ENCODE measurements at places on chromosomes 12 and 14.
A peak's percentile ranks its signal among the peaks of the same experiment; 100 is the strongest.

- DNase-seq, result no peak
These were observed 19.2 kb upstream of the MAP1LC3B2 start for GRCh38 chr12:116539905-116540482.

DNA sequence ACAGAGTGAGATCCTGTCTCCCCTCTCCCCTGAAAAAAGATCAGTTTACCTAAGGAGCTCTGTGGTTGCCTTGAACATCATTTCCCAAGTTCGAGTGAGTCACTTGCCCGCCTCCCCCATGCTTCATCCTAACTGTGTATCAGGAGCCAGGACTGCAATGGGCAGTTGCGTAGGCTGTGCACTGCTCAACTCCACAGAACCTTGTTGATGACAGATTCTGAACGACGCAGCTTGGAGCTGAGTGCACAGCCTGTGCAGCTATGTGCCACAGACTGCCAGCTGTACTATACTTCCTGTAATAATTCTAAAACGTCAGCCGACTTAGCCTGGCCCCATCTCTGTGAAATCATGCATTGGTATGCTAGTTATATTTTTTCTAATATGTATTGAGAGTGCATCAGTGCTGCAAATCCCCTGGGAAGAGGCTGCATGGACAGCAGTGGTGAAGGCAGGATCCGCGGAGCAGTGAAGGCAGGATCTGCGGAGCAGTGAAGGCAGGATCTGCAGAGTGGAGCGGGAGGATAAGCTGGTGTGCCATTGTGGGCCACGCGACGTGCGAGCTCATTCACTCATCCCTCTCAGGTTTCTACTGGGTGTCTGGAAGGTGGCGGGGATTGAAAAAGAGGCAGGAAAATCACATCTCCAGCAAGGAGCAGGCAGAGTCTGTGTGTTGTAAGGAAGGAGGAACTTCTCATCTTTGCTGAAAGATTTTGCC lies 80.8 kb downstream of the GALNT9 start:
- peak; percentile 6 for DNase-seq

- no peak for DNase-seq
These were observed 252.9 kb downstream of the DPY19L2 start for GRCh38 chr12:63415357-63415756.

GRCh38 chr12:118714051-118714460 lies 267.3 kb upstream of the SRRM4 start:
- peak; percentile 55 for DNase-seq

DNA sequence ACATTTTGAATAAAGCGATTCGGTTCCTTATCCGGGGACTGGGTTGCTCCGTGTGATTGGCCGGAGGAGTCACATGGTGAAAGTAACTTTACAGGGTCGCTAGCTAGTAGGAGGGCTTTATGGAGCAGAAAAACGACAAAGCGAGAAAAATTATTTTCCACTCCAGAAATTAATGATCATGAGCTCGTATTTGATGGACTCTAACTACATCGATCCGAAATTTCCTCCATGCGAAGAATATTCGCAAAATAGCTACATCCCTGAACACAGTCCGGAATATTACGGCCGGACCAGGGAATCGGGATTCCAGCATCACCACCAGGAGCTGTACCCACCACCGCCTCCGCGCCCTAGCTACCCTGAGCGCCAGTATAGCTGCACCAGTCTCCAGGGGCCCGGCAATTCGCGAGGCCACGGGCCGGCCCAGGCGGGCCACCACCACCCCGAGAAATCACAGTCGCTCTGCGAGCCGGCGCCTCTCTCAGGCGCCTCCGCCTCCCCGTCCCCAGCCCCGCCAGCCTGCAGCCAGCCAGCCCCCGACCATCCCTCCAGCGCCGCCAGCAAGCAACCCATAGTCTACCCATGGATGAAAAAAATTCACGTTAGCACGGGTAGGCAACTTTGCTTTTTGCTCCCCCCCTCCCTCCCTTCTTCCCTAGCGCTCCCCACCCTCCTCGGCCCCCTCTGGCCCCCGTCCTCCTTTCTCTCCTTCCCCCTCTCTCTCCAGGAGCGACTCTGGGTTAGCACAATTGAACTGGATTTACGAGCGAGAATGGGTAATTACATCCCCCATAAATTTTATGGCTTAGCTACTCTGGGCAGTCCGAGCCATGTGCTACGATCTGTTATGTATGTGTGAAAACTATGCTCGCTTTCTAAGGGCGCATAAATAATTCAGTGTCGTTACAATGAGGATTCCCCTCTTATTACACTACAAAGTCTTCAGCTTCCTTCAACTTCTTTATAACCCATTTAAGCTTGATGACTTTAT lies at the start of gene HOXC4:
HOXC4 (plus strand) TSS at position 85 of the 991 bp plus-strand sequence; CDS start at position 173, 88 bp downstream.
- DNase-seq, result no peak

DNA sequence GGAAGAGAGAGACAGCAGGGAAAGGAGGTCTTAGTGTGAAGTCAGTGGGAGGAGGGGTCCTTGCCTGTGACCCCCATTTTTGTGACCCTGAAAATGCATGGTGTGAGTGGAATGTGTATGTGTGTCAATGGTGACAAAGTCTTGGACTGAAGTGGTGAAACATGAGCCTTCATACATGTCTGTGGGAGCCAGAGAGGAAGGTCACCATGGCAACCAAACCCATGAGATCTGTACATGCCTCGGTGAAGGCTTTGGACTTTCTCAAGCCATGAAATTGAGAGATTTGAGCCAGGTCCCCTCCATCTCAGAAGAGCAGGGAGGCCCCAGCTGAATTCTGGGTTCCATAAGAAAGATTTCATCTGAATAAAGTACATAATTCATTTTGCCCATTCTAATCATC lies 108.7 kb downstream of the TTC8 start:
- no peak for DNase-seq

DNA sequence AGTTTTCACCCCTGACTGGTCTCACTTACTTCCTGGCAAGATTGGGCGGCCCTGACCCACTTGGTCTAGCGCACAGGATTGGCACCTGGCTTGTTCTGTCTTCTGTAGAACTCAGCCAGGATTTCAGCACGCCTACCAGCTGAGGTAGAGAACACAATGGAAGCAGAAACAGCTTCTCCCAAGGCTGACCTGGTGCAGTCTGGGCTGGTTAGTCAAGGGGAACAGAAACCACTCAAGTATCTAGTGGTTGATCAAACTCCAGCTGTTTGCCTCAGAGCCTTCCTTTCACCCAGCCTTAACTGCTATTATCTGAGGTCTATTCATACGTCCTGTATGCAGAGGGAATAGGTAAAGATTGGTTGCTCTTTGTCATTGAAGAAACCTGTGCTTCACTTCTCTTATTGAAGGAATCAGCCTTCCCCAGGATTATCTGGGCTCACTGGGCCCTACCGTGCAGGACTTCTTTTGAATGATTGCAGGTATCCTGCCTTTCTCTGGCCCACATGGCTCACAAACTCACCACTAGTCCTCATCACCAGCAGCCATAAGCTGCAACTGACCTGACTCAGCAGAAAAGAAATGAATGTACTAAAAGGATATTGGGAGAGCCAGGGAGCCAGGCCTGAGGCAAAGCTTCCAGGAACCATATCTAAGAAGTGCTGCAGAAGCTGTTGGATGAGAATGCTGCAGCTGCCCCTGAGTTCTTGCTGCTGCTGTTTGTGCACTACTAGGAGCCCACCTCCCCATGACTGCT lies 2.5 kb upstream of the PLEKHD1 start:
- no peak for DNase-seq

- no peak for DNase-seq
These were observed 3.2 kb upstream of the LHX5 start for GRCh38 chr12:113474635-113475436.

- DNase-seq, result no peak
These were observed 104.2 kb downstream of the POLR3B start for GRCh38 chr12:106461730-106462129.

- DNase-seq, result no peak
These were observed 8.4 kb upstream of the CNPY2 start for GRCh38 chr12:56324206-56324605.

DNA sequence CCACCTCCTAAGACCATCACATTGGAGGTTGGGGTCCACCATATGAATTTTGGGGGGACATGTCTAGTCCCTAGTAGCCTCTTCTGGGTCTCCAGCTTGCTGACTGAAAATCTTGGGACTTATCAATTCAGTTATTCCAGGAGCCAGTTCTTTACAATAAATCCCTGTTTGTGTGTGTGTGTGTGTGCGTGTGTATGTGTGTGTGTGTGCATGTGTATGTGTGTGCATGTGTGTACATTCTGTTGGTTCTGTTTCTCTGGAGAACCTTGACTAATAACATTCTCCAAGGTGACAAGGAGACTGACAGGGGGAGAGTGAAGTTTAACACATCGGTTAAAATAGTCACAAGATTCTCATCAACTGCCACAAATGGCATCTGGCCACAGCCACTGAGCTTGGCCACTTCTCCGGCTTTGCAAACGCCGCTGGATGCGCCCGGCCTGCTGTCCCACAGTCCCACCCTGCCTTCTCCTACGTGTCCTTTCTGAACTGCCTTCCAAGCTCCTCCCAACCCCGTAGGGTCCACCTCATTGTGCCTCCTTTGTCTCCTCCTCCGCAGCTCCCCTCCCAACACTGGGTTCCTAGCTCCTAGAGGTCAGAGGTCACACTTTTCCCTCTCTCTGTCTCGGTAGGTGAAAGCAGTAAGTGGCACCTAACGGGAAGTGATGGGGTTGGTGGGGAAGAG lies 88.1 kb upstream of the DIO3 start:
- no peak for DNase-seq

DNA sequence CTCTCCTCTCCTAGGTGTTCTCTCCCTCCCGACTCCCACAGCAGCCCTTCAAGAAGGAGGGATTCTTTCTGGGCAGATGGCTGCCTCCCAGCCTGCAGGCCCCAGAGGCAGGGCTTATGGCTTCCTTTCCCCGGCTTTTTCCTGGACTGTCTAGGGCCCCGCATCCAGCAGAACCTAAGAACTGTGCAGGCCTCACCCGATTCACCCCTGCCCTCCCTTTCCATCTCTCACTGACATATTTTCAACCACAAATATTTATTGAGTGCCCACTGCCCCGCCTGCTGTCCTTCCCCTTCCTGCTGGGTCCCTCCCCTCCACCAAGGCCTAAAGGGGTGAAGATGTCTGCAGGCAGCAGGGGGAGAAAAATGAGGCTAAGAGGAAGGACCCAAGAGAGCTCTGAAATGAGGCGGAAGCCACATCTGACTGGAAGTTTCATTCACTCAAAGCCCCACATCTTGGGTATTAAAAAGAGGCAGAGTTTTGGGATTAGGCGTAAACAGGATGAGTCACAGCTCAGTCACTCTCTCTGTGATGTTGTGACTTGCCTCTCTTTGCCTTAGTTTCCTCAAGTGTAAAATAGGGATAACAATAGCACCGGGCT lies 2.9 kb downstream of the SCNN1A start:
- DNase-seq, result no peak

DNA sequence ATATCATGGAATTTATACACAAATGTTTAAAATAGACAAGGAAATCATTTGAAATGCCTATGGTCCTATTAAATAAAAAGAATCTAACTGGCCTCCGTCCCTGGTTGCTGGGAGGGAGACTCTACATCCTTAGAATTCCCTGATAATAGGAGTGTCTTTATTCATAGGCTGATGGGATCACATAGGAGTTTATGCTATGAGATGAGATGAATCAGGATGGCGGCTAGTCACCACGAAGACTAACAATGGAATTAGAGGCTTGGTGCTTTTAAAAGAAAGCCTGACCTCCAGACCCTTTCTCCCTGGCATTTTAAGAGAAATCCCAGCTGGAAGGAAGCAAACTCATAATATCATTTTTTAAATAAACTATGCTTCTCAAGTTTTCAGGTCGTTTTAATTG lies 69.7 kb downstream of the SEC23A start:
- no peak for DNase-seq

DNA sequence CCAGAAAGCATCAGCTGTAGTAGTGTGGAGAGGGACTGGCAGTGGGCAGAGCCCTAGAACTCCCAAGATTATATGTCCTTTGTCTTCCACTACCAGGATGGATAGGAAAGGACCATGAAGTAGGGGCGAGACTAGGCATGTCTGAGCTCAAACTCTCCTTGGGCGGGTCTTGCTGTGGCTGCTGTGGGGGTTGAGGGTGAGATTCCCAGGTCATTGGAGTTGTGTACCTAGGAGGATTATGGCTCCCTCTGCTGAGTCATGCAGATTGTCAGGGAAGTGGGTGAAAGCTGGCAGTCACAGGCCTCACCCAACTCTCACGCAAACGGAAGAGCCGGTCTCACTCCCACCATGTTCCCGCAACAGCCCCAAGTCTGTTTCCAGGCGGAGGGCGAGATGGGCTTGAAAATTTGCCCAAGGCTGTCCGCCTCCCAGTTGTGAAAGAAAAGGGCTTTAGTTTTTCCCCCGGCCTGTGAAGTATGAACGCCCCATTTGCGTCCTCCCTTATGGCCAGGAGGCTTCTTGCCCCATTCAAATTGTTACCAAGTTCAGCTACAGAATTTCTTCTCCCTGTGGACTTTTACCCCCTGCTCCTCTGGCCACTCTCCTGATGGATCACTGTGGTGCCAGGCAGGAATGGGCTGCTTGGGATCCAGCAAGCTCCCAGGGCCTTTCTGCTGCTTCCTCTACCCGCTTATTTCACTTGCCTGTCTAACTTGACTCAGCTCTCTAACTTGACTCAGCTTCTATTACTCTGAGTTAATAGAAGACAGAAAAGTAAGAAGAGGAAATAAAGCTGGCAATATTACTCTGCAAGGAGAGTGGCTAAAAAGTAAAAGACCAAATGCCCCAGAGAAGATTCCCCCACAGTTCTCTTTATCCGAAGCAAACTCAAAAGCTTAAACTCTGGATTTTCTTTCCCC lies 159.3 kb downstream of the SLC2A13 start:
- DNase-seq, result no peak

GRCh38 chr12:88325816-88326189 lies 183.7 kb downstream of the TMTC3 start:
- no peak for DNase-seq

DNA sequence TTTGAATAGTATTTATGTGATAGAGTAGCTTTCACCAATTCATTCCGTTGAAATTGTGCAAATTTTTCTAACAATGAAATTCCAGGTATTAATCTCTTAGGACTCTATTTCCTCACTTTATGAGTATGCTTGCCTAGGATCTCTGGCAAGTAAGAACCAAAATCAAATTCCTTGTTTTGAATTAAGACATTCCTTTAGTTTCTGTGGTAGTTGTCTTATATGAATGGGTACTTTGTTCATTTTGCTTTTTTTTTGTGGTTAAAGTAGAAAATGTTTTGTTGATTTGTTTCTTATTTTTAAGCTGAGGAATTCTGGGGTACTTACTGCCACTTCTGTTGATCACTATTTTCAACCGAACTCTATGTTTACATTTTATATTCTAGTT lies 59.8 kb downstream of the KITLG start:
- no peak for DNase-seq

GRCh38 chr12:20624718-20625117 lies 70.4 kb upstream of the SLCO1C1 start:
- DNase-seq, result no peak

DNA sequence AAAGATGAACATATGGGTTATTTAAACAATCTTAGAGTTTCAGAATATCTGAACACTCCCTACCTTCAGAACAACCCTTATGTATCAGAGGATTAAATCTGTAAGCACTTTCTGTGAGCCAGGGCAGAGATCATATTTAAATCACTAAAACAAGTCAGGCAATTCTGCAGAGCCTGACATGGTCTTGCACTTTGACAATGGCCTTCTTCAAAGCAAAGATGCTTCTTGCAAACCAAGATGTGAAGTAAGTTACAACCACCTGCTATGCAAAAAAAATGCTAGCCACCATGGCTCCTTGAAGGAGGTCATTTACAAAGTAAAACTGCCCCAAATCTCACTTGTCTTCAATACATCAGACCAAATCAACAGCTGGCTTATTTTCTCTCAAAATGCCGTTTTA lies 3.2 kb downstream of the PPP1CC start:
- no peak for DNase-seq
